ENCODE measurements at places on chromosomes 11 and 22.

GRCh38 chr11:33089776-33090175 is 50.4 kb downstream of the TCP11L1 start:
- no peak for DNase-seq

DNA sequence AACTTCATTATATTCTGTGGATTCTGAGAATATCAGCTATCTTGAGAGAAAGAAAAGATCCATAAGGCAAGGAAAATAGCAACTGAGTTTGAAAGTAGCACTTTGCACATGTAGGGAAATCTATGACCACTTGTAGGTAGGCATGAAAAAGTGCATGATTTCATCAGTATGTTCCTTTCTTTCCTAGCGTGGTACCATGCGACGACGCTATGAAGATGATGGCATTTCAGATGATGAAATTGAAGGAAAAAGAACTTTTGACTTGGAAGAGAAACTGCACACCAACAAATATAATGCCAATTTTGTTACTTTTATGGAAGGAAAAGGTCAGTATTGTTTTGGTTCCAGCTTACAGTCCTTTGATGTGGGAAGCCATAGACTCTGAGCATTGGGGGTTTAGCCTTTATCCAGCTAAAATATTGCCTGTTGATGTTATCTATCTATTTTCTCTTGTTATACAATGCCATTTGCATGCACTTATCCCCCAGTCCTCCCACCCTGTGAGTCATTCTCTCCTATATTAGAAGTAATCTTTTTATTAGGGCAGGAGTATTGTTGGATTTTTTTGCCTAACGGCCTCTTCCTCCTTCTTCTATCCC is 60.9 kb downstream of the KDM2A start:
- DNase-seq = no peak

DNA sequence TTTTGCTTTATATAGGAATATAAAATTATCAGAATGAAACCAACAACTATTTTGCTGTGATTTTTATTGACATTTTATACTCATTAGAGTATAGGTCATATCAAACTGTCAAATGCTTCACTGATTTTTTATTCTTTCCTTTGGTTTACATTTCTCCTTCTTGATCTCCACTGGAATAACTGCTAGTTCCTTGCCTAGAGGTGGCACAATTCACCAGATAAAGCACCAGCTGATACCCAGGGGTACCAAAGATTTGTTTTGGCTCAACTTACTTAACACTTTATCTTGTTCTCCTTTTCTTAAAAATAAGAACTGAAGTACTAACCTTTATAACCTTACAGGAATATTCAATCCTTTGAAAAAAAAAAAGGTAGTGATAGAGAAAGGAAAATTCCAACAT is 725.1 kb upstream of the CHORDC1 start:
- DNase-seq = no peak

GRCh38 chr11:2131371-2132236 is 7.6 kb downstream of the IGF2 start:
- DNase-seq = no peak

DNA sequence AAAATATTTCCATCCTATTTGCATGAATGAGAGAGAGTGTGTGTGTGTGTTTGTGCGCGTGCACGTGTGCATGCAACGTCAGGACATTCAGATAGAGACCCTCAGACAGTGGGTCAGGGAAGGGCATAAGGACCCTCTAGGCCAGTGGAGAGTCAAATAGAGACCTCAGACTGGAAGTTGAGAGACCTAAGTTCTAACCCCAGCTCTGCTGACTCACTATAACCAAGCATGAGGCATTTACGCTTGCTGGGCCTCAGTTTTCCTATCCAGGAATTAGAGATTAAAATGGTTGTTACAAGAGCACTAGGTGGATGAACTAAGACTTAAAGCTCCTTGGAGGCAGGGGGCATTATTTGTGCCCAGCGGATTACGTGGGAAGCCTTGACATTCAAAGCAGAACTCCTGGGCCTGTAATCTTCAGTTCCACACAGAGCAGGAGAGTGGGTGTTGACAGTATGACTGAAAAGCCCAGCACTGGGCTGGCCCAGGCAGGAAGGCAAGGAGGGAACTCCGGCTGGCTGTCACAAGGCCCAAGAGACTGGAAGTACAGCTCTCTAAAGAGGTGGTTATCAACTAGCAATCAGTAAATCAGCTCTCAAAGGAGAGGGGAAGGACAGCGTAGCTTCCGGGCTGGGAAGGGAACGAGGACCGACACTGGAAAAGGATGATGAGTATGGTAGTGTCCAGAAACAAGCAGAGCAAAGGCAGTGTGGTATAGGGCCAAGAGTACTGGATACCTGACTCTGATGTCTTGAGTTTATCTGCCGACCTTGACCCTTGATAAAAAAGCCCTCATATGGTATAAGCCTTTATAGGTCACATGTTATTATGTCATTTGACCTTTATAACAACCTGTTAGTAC is 9.2 kb downstream of the RHOG start:
- no peak for DNase-seq

GRCh38 chr11:72927380-72927779 is 113.2 kb downstream of the ATG16L2 start:
- no peak for DNase-seq

DNA sequence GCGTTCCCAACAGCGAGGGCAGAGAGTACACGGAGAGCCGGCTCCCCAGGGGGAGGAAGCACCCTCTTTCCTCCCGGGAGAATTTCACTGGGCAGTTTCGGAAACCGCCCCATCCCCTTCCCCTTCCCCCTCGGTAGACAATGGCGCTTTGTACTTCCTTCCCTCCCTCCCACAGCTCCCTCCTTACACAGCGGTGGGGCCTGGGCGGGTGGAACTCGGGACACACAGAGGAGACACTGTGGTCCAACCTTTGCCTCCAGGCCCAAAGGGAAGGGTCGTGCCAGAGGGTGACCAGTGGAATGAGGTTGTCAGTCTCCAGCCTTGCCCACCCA is 4.3 kb downstream of the SMTN start:
- peak; percentile 39 for DNase-seq

DNA sequence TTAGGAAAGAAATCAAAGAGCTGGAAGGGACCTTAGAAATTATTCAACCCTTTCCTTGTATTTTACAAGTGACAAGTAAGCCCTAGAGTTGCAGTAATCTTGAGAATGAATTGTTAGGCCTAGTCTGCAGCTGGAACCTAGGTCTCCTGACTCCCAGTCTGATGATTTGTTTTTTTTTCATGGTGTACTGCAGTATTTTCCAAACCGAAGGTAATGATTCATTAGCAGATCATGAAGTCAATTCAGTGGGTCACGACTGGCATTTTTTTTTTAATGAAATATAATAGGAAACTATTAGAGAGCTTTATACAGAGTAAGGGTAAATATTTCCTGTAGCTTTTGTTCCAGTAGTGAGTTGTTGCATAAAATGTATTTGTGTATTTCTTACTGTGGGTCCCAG is 42.8 kb downstream of the EXT2 start:
- DNase-seq = no peak

GRCh38 chr11:120316880-120317688 is 8.0 kb upstream of the TLCD5 start:
- peak; percentile 42 for DNase-seq

GRCh38 chr11:43547430-43547831 is 133.1 kb upstream of the HSD17B12 start:
- DNase-seq = peak; percentile 32

DNA sequence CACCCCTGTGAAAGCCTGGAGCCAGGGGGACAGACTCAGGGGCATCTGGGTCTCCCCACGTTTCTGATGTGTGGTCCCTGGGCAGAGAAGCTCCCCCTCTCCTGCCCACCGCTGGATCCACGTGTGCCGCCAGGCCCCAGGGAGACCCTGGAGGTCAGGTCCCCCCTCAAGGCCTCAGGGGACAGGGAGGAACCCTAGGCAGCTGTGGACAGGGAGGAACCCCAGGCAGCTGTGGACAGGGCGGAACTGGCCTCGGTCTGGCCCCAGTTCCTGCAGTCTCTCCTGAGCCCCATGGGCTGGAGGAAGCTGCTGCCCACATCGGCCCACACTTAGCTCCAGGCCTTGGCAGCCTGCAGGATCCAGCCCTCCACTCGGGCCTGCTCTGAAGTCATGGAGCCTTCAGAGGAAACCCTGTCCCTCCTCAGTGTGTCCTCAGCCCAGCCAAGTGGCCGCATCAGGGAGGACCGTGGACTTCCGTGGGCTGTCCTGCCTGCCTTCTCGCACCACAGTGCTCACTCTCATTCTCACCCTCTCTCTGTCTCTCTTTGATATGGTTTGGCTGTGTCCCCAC is 127.7 kb downstream of the BRD1 start:
- no peak for DNase-seq

- DNase-seq = peak; percentile 31
These were observed 16.8 kb upstream of the RGL4 start for GRCh38 chr22:23673826-23674690.

GRCh38 chr22:38781033-38781432 is 12.9 kb downstream of the DNAL4 start:
- no peak for DNase-seq

GRCh38 chr11:107707215-107707671 is 4.6 kb downstream of the SLN start:
- no peak for DNase-seq

- no peak for DNase-seq
These were observed 26.0 kb downstream of the CHEK2 start for GRCh38 chr22:28715611-28716010.

DNA sequence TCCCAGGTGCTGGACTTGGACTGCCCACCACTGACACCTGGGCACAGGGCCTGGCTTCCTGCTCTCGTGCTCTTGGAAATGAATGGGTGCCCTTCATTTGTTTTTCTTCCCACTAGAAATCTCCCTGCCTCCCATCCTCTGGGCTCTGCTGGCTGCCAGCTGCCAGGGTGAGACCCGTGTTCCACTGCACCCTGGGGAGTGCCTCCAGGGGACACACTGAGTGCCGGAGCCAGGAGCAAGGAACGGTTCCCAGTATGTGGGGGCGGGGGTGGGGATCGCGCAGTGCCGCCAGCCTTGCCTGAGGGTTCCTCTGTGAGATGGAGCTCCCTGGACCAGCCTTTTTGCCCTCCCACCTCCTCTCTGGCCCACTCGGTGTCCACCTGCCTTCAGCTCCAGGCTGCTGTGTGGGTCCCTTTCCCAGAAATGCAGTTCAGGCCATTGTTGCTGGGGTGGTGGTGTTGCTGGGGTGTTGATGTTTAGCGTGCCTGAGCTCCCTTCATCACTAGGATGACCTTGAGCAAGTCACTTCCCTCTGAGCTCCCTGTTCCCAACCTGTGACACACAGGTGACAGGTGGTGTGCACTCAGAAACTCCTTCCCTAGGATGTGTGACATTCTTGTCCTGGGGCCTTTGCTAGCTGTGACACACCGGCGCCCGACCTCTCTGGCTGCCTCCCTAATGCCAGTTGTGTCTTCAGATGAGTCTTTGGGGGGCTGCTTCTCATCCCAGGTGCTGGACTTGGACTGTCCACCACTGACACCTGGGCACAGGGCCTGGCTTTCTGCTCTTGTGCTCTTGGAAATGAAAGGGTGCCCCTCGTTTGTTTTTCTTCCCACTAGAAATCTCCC is 72.1 kb downstream of the MED15 start:
- no peak for DNase-seq

- no peak for DNase-seq
These were observed 4.7 kb upstream of the APOL2 start for GRCh38 chr22:36243986-36244385.

DNA sequence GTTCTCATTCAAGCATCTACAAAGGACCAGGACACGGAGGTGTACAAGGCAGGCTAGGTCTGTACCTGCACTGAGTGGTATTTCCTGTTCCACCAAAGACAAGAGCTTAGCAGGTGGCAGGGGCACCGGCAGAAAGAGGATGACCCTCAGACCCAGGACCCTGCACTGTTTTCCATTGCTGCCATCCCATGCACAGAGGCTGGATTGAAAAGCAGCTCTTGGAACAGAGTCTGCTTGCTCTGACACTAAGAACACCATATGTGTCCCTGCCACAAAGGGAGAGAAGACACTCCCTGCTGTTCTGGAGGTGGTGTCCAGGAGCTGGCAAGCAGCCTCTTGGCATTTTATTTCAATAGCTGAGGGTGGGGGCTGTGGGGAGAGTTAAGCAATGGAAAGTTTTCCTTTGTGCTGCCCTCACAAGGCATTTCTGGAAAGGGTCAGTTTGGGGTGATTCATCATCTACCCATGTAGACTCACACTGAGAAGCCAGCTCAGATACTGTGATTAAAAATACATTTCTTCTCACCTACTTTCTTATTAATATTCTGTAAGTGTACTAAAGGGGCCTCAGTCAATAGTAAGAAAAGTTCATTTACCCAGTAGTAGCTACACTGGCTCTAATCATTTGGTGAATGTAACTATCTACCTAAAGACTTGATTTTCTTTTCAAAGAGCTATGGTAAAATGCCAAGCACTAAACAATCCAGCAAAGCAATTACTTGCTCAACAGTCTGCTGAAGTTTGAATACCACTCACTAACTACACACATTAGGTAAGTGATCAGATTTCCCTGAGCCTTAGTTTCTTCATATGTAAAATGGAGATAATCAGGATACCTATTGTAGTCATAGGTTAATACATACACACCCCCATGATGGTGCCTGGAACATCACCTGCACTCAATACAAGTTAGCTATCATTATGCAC is 55.2 kb downstream of the SLC1A2 start:
- DNase-seq = no peak

- no peak for DNase-seq
These were observed 31.2 kb downstream of the SHANK2 start for GRCh38 chr11:71221201-71221600.

- DNase-seq = no peak
These were observed 927.9 kb downstream of the BRD1 start for GRCh38 chr22:48899523-48900326.

DNA sequence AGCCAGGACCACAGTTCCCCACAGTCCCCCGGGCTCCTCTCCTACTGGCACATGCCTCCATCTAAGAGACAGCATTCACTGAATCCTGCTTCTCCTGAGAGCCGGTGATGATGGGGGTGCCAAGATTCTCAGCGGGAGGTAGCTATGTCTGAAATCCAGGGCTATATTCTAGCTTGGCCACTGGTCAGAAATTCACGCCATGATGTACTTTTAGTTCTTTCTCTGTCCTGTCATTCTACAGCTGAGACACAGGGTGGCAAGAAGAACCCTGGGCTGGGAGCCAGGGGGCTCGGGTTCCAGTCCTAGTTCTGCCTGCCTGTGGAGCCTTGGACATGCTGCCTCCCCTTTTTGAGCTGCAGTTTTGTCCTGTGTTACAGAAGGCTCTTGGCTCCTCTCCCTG is 59.2 kb upstream of the PHOX2A start:
- no peak for DNase-seq

GRCh38 chr11:2781408-2782274 is 81.8 kb upstream of the KCNQ1OT1 start:
- DNase-seq = peak; percentile 9

GRCh38 chr11:115132436-115133228 is 371.6 kb downstream of the CADM1 start:
- DNase-seq = peak; percentile 27

- DNase-seq = no peak
These were observed 30.4 kb downstream of the SIK2 start for GRCh38 chr11:111632516-111633220.

GRCh38 chr11:114148013-114148382 is 88.5 kb downstream of the ZBTB16 start:
- DNase-seq = no peak

- no peak for DNase-seq
These were observed 2.2 kb downstream of the TANGO2 start for GRCh38 chr22:20022978-20023613.

- no peak for DNase-seq
These were observed 93.4 kb downstream of the ARHGAP42 start for GRCh38 chr11:100780470-100780869.

All from WTC11 (cell line).